Putamen (tissue), 1 donor: ENCODE measurements at places on chromosomes 16 and 17.

GRCh38 chr17:16215965-16216316, 607 bp upstream of the NCOR1 start:
- no peak for DNase-seq

GRCh38 chr16:4309833-4310266, 6.0 kb upstream of the GLIS2 start:
- no peak for DNase-seq

DNA sequence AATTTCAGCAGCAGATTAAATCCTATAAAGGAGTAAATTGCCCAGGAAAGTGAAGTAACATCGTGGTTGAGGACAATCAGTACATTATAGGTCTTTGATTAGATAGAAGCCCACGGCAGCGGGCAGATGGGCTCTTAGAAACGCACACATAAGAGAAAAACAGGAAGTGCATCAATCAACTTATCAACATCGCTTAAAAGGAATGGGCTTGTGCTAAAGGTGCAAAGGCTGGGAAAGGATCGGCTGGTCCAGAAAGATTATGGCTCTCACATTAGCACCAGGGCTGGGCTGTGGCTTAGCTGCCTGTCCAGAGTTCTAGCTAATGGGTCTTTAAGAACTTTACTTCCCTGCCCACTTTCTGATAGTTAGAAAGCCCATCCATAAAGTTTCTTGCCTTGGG, 292.0 kb upstream of the TNRC6C start:
- DNase-seq = no peak

- no peak for DNase-seq
Observed at GRCh38 chr16:1109648-1110047, 13.6 kb upstream of the C1QTNF8 start.

DNA sequence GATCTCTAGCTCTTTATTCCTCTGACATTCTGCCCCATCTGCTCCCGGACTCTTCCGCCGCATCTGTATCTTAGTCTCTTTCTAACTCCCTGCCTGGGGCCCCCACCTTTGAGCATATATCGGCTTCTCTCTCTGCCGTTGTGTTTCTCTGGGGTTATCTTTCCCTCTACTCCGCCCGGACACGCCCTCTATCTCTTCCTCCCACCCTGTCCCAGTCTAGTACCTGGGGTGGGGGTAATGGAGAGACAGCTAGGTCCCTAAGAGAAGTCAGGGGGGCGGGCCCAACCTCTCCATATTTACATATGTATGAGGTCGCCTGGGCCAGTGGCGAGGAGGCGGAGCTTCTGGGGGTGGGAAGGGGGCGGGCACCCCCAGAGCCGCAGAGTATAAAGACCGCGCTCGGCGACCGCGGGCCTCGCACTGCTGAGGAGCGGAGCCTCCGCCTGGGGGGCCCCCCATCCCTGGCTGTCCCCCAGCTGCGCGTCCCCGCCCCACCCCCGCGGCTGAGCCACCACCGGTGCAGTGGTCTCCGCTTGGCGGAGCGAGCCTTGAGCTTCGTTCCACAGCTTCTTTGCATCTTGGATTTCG, at the start of gene ATP1B2:
TSS of gene ATP1B2 (plus strand) at position 418 of the 588 bp plus-strand sequence. CDS start 593 bp downstream, outside the sequence.
- peak; percentile 51 for DNase-seq

DNA sequence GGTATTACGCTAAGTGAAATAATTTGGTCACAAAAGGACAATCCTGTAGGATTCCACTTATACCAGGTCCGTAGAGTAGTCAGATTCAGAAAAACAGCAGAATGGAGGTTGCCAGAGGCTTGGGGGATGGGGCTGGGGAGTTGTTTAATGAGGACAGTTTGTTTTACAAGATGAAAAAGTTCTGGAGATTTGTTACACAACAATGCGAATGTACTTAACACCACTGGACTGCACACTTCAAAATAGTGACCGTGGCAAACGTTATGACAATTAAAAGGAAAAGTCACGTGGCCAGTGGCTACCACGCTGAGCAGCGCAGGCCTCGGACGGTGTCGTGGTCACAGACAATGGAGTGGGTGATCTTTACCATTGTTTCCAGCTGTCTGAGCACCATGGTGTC, 338.1 kb downstream of the SEC14L1 start:
- no peak for DNase-seq

DNA sequence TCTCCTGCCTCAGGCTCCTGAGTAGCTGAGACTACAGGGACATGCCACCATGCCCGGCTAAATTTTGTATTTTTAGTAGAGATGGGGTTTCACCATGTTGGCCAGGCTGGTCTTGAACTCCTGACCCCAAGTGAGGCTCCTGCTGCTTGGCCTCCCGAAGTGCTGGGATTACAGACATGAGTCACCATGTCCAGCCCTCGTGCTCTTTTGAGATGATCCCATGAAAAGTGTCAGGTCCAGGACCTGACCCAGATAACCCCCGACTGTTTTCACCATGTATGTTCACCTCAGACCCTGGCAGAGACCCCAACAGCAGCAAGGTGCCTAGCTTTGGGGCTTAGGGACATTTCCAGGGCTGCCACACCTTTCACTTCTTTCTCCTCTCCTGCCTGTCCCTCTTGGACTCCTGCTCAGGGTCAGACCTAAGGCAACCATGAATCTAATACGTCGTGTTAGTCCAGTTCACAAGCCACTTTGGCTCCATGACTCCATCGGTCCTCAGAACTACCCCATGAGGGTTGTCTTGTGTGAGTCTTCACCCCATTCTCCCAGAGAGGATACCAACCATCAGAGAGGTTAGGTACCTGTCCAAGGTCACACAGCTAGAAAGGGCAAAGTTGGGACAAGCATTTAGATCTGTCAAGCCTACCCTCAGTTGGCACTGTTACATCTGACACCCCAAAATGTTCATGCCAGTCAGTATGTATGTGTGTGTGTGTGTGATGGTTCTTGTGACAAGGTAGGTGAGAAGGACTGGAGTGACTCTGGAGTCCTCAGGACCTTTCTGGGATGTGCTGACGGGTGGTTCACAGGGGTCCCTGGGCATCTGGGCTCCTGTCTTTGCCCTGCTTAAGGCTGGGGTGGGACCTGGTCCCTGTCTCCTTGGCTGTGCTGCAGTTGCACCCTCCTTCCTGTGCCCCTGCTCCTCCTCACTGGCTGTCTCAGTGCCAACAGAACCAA, 23.1 kb upstream of the MAP3K14 start:
- DNase-seq = no peak

- DNase-seq = no peak
Observed at GRCh38 chr17:38908676-38909181, 16.7 kb upstream of the LASP1NB start.

DNA sequence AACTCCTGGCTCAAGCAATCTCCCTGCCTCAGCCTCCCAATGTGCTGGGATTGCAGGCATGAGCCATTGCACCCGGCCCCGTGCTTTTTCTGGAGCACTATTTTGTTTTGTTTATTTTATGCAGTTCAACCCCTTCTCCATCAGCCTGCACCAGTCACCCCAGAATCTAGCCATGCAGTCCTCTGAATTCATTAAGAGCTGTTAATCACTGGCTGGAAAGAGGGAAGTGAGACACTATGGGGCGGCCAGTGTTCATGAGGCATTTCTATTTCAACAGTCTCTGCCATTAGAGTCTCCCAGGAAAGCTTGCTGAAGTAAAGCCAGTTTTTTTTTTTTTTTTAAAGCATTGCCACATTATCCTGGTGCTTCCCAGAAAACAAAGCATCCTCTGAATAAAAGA, 1.7 kb downstream of the VWA3A start:
- DNase-seq = no peak

- no peak for DNase-seq
Observed at GRCh38 chr17:40309949-40310510, 1.1 kb downstream of the RARA start.
